ENCODE measurements at places on chromosomes 16 and 17.

DNA sequence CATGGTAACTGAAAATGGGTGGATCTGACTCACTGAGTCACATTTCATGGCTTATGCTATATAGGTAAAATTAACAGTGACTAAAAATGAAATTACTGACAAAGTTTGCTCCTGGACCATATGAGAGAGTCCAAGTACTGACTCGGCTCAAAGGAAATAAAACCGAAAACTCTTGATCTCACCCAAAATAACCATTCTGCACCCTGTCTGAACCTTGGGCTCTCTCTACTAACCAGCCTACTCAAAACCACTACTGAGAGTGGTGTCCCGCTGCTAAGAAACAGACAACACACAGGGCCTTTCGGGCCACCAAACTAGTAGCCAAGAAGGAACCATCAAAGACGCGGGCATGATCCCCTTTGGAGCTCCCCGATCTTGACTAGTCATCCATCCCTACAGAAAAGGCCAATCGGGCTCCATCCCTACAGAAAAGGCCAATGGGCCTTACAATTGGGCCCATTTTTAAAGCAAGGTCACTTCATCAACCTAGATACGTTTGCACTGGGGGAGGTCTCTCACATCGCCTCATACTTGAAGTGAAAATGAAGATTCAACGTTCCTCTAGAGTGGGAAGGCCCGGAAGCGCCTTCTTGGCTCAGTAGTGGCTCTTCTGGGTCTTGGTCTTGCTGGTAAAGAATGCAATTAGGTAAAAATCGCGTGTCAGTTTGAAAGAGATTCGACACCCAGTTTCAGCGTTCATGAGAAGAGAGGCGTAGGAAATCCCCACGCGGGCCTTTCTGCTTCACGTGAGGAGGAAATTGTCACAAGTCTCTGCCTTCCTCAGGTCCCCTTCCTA lies 720 bp upstream of the ZPBP2 start:
- DNase-seq: no peak

DNA sequence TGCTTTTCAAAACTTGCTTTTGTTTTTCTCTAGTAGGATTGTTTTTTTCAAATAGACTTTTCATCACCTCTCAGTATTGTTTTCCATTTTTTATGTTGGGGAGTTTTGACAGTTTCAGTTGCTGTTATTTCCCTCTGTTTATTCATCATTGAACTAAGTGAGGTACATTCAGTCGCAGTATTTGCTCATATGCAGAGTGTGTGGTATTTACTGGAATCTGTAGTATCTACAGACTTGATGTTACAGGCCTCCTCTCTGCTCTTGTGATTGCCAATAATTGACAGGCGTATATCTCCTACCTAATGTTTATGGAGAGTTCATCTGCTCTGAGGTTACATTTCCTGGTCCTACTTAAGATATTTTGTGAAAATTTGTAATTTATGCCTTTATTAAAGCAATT lies 49.6 kb downstream of the COX10 start:
- DNase-seq: no peak

DNA sequence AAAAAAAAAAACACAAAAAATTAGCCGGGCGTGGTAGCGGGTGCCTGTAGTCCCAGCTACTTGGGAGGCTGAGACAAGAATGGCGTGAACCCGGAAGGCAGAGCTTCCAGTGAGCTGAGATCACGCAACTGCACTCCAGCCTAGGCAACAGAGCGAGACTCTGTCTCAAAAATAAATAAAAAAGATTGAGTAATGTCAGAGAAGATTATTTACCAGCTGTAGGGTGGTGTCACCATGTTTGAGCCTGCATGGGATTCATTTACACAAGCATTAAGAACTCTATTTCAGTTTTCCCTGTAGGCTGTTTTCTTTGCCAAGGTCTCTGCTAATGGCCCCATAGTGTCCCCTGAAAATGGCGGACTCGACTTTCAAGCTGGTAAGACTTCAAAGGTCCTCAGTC lies 575.0 kb downstream of the CDH13 start:
- no peak for DNase-seq

GRCh38 chr17:81493198-81494038 lies 19.2 kb downstream of the ACTG1 start:
- no peak for DNase-seq

DNA sequence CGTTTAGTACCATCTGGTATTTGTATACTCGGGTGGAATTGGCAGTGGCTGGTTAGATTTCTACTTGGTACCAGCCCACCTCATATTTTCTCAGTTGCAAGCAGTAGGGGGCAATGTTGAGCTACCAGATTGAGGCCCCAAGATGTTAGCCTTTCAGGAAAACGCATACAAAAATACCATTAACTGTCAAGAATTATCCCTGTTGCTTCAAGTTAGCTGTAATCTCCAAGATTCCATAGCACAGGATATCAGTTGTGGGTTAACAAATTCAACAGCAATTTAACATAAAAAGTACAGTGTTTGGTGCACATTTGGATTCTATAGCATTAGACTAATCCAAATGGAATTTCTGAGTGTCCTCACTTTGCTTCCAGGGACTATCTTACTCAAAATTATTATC lies 188.2 kb downstream of the FTO start:
- peak; percentile 86 for DNase-seq

- DNase-seq: no peak
Observed at GRCh38 chr17:48561884-48562810, 16.0 kb downstream of the HOXB4 start.

DNA sequence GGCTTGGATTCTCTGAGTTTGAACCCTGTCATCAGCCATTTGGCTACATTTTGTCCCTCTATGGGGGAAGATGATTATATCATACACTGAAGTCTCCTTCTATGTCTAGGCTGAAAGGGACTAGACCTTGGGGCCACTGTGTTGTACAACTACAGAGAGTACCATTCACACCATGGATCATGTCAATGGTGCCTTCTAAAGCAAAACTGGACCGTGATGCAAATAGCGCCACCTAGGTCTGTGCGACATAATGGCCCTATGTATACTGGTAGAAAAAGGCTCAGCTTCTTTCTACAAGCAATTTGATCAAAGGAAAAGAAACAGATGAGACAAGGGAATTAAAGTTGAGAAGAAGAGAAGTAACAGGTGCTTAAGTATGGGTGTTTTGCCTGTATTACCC lies 100.7 kb downstream of the LYRM1 start:
- DNase-seq: peak; percentile 33
